ENCODE measurements at places on chromosomes 7 and 10.

DNA sequence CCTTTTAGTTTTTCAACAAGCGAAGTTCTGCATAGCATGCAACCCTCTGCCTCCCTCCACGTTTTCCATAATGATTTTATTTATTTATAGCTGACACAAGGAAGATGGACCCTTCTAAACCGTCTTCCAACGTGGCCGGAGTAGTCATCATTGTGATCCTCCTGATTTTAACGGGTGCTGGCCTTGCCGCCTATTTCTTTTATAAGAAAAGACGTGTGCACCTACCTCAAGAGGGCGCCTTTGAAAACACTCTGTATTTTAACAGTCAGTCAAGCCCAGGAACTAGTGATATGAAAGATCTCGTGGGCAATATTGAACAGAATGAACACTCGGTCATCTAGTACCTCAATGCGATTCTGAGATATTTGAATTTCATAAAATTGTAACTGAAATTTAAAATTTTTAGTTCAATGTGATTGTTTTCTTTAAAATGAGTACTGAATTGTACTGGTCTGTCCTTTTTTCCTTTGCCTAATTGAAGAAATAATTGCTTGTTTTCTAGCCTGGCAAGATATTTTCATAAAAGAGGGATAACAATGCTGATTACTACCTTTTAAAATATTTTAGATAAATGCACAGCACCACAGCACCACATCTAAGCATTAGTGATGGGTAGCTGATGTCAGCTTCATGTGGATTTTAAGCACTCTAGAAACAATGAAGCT lies 41.5 kb upstream of the SLC39A12 start:
- peak; percentile 81 for DNase-seq

DNA sequence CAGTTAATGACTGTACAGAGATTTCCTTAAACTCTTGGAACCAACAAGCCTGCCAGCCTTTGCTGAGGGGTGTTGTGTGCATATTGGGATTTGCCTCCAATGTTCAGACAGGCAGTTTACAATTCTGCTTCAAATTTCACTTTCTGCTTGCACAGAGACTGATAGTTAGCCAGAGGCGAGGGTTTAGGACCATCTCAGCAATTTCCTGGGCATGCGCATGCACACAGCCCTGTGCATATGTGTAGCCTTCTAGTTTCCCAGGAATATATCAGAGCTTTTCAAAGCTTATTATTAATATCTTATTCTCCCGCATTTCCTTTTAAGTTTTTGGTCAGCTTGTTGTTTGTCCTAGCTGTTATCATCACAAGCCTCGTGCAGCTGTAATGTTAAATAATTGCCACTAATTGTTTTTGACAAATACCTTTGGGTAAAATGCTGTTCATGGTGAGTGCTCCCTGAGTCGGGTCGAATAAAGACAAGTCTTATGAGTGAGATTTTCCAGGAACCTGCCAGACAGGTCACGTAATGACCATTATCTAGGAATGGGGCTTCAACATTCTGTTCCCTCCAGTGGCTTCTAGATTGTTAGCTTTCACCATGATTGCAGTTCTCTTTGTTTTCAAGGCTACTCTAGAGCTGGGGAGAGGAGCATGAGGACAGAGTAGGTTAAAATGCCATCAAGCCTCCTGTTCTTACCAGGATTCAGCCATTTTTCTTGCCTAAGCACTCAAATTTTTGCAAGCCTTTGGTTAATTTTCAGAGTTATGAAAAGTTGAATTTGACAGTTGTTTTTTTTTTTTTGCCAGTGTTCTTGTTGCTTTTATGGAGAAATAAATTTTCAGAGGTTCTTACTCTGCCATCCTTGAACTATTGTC lies 24.1 kb upstream of the DNAJC1 start:
- no peak for DNase-seq

DNA sequence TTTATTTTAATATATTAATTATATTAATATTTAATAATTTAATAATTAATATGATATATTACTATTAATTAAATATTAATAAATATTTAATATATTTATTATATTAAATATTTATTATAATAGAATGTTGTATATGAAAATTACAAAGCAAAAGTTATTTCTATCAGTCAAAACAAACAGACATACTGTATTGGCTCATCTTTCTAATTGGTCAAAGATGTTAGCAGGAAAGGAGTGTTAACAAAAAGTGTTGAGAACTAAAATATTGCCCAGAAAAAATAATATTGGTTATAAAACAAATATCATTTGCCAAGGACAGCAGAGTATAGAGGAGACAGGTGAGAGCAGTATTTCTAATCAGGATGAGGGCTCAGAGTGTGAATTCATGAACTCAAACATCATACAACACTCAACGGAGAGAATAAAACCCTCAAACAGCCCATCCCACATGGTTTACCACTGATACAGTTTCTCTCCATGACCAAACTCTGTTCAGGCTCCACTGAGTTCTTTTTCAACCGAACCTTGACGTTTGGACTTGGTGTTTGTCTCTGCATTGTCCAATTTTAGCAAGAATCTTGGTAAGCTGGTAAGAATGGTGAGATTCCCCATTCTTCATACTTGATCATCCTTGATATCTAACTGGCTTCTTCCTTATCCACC lies 58.0 kb downstream of the TSPAN12 start:
- no peak for DNase-seq

GRCh38 chr7:106460792-106461254 lies 176.0 kb upstream of the NAMPT start:
- DNase-seq = peak; percentile 55

- DNase-seq = no peak
Measured at GRCh38 chr7:81014266-81014665, 95.4 kb upstream of the SEMA3C start.

- DNase-seq = no peak
Measured at GRCh38 chr10:35838054-35838453, 196.0 kb upstream of the FZD8 start.

- DNase-seq = no peak
Measured at GRCh38 chr7:8161364-8161828, 100.6 kb downstream of the ICA1 start.

GRCh38 chr7:45726883-45727282 lies 146.0 kb downstream of the CCDC201 start:
- DNase-seq = no peak

DNA sequence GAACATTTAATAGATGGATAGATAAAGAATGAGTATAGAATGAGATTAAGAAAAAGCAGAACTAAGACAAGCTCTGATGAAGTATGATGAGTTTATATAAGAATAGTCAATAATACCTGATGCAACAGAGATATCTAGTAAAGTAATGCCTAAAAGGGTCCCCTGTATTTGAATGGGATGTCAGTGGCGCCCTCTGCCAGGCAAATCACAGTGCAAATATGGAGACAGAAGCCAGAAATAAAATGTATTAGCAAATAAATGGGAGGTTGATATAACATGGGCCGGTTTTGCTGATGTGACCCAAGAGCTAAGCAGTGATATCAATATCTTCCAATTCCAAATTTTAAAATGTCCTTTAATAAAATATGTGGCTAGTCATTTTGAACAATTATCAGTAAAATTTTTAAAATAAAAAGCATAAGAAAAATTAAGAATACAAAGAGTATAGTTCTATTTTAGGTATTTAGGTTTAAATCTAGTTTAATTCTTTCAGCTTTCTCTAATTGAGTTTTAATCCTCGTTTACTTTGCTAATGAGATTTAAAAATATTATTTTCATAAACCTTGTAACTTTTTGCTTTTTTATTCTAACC lies 62.6 kb downstream of the ADK start:
- peak; percentile 45 for DNase-seq

DNA sequence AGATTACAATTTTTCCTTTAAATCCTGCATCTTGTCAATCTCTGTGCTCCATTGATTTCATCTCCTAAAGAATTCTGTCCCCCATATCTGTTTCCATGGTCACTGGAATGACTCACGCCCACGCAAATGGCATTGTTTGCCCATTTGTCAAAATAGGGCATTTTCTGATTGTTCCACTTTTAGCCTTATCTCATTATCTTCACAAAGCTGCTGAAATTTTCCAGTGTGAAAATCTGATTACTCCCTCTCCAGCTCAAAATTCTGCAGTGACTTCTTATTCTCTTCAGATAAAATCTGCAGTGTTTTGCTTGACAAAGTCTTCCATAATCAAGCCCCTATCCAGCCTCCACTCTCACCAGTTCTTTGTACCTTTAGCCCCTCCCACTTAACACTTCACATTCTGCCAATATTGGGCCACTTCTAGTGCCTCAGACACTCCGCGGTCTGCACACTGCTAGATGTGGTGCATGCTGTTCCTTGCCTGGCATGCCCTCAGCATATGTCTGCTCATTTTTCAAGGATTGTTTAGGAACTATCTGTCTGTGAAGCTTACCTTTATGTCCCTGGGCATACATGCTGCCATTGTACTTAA lies 33.9 kb upstream of the CTTNBP2 start:
- peak; percentile 34 for DNase-seq

DNA sequence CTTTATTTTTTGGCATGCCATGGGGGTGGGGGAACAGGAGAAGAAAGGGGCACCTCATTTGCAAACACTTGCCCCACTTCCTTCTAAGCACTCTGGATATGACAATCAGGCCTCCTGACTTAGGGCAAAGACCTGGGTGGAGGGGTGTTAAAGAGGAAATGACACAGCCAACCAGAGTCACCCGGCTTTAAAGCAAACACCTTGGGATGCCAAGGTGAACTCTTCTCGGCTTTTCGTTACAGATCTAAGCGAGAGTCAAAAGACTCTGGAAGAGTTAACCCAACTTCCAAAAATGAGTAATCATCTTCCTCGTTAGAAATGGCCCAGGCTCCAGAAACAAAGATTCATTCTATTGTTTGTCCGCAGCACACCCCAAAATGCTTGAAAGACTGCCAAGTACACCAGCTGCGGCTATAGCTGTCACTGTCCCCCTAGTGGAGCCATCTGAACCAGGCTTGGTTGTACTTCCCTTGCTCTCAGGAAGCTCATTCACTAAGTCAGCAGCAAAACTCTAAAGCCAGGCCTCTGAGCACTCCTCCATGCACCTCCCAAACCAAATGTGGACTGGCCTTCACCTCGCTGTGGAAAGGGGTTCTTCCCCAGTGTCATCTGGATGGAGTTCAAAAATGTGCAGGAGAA lies 24.8 kb downstream of the FAM53B start:
- peak; percentile 71 for DNase-seq

- DNase-seq = no peak
Measured at GRCh38 chr7:132939495-132939894, 142.4 kb downstream of the CHCHD3 start.

- no peak for DNase-seq
Measured at GRCh38 chr10:58972576-58973234, 203.7 kb upstream of the PHYHIPL start.

DNA sequence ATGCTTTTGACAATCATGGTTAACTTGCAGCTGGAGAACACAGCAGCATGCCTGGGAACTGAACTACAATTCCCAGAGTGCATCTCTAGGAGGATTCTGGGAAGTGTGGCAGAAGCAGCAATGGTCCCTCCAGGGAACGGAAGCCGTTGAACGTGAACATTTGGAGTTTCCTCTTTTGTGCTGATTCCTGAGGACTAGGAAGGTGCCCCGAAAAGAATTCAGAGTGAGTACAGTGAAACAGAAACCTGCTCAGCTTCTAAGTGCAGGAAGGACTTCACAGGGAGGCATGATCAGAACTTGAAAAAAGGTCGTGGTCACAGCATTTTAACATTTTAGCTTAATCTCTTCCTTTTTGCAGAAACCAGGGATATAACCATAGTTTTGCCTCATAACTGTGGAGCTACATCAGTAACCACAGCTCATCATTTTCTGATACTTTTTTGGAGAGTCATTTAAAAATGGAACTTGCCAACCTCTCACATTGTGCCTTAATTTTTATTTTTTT lies at the start of gene NUDT13:
Gene NUDT13, plus strand, starts transcription at position 111 of the 505 bp plus-strand sequence. CDS start 3,911 bp downstream, outside the sequence.
- DNase-seq = peak; percentile 91

DNA sequence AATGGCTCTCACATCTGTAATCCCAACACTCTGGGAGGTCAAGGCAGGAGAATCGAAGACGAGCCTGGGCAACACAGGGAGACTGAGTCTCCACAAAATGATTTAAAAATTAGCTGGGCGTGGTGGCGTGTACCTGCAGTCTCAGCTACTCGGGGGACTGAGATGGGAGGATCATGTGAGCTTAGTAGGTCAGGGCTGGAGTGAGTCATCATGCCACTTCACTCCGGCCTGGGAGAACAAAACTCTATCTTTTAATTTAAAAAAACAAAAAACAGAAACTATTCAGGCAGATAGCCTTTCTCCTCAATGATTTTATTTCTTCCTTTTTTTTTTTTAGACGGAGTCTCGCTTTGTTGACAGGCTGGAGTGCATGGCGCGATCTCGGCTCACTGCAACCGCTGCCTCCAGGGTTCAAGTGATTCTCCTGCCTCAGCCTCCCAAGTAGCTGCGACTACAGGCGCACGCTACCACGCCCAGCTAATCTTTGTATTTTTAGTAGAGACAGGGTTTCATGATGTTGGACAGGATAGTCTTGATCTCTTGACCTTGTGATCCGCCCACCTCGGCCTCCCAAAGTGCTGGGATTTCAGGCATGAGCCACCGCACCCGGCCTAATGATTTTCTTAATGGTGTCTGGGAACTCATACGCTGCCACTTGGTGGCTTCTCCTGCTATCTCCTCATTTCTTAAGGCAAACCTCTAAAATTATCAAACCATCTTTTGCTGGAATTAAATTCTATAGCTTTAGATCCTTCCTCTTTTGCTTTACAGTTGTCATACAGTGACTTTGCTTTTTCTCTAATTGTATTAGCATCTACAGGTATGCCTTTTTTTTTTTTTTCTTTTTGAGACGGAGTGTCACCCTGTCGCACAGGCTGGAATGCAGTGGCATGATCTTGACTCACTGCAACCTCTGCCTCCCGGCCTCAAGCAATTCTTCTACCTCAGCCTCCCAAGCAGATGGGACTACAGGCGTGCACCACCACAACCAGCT lies 22.9 kb downstream of the SRPK2 start:
- DNase-seq = no peak

DNA sequence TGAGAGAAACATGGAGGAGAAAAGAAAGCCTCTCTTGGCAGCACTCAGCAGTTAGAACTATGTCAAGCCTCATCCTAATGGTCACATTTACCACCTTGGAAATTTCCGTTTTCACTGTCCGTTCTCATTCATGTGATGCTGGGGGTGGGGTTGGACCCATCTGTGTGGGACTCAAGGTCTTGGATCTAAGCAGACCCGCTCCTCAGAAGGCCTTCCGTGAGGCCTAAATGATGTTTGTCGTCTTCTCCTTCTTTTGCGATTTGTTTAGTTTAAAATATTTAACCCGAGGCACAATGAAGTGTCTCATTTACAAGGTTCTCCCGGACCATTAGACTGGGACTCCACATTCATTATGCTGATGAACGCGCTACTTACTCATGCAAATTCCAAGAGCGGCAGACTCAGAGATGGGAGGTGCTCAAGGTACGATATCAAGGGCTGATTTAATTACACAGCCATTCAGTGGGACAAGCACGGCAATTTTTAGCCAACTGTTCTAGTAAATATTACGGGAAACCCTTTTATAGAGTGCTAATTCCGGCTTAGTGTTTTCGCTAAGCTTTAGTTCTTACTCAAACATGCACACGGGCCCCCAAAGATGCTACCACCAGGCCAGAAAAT lies 109.1 kb upstream of the EFCAB10 start:
- peak; percentile 66 for DNase-seq

- no peak for DNase-seq
Measured at GRCh38 chr10:67664942-67665341, 31.1 kb downstream of the CTNNA3 start.

DNA sequence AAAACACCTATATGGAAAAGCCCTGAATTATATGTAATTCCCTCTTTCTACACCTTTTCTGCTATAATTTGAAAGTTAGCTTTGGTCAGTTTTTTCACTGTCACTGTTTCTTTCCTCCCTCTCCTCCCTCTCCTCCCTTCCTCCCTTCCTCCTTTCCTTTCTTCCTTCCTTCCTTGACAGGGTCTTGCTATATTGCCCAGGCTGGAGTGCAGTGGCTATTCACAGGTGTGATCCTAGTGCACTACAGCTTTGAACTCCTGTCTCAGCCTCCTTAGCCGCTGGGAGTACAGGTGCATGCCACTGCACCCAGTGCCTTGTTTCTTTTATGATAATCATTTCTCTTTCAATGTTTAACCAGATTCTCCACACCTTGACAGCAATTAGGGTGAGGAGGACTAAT lies 22.1 kb upstream of the UMAD1 start:
- DNase-seq = no peak
